ENCODE measurements at places on chromosomes 3 and 15. TPM values are rescaled to one million over a fixed set of nuclear protein-coding genes. Genes with fewer than 3 reads are reported as not detected.

- no peaks in the 10 kb centered on the region for H3K27me3 ChIP-seq
- DNase-seq = peak; percentile 23
- peak overlapping the region; percentile 68 for H3K4me3 ChIP-seq
- no peaks in the 10 kb centered on the region for H3K36me3 ChIP-seq
- peak overlapping the region; percentile 56 for H3K27ac ChIP-seq
Observed at GRCh38 chr3:54123003-54123775, 837 bp downstream of the CACNA2D3 start.

MINAR1 gene
- 1.0 TPM for total RNA-seq

DNA sequence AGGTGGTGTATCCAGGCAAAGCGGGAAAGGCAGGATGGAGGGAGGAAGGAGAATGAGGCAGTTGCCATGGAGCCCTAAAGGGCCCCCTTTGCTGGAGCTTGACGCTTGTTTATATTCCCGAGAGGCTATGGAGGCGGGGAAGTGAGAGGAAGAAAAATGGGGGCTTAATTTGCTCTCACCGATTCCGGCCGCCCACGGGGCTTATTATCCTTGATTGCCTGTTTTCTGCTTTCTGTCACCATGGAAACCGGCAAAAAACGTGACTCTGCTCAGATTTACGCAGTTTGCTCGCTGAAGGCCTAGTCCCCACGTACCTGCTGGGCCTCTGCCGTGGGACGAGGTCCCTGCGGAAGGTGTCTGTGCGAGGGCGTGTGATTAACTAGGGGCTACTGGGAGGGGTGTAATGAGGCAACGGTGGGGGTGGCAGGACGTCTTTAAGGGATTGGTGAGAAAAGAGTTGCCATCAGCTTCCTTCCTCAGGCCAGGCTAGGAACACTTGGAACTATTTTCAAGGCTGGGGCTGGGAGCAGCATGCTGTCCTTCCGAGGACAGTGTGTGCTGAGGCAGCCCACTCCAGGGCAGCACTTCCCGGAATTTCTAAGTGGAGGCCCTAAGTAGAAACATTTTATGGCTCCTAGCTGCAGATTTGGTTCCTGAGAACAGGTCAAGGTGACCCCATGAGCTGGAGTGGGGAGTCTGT is 110.8 kb upstream of the NDN start:
- peaks cover 8% of the 10 kb centered on the region for H3K4me1 ChIP-seq
- no peaks in the 10 kb centered on the region for H3K27me3 ChIP-seq
- peak; percentile 45 for DNase-seq
- H3K36me3 ChIP-seq = no peaks in the 10 kb centered on the region

CPNE4 gene
- total RNA-seq = 8.4 TPM

DNA sequence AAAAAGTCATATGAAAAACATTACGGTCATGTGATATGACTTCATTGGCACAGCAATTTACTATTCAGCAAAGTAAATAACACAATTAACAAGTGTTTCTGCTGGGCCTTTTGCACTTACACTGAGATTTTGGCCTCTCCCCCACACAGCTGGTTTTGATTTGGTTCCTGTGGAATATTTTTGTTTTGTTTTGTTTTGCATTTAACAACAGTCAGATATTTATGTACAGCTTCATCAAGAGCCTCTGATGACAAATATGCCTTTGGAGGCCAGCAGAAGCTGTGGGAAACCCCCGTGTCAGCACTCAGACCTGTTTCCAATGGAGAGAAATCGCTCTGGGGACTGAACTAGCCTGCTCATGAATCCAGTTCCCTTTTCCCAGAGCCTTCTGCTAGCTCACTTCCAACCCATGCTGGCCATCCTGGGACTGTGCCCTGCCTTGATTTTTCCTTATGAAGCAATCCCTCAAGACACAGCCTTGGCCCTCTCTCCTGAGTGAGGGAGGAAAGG is 161.9 kb downstream of the ATG7 start:
- H3K4me3 ChIP-seq = no peak overlapping the region
- no peaks in the 10 kb centered on the region for H3K36me3 ChIP-seq
- H3K27me3 ChIP-seq = no peaks in the 10 kb centered on the region

UPK1B gene
- 0.50 TPM for total RNA-seq

DNA sequence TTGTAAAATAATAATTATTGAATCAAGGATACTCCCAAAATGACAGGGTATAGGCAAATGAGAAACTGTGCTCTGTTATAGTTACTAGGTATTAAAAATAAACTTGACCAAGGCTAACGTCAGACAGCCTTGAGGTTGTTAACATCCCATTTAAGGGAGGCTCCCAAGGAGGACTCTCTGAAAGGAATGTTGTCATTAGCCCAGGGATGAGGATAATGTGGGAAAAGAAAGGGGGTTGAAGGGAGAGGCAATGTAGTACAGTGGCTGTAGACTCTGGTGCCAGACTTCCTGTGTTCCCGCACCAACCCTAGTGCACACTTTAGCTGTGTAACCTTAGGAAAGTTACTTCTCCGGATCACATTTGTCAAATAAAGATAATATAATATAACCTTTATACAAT is 47.0 kb upstream of the RARB start:
- H3K27me3 ChIP-seq = no peaks in the 10 kb centered on the region
- no peak overlapping the region for H3K27ac ChIP-seq

DNA sequence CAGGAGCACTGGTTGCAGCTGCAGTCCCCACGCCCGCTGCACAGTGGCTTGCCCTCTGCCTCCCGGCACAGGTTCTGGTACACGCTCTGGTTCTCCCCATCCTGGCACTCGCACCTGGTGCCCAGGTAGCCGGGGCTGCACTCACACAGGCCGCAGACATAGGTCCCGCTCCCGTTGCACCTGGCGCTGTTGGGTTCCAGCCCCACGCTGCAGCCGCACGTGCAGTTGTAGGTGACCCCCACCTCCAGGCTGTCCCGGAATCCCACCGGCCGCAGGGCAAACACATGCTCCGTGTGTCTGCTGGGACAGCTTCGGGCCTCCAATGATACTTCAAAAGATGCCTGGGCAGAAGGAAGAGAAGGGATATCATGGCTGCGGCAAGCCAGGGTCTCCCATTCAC is 66.2 kb downstream of the UMPS start:
- H3K4me1 ChIP-seq = peaks cover 20% of the 10 kb centered on the region
- H3K4me3 ChIP-seq = no peak overlapping the region
- DNase-seq = no peak
- no peaks in the 10 kb centered on the region for H3K36me3 ChIP-seq

DNA sequence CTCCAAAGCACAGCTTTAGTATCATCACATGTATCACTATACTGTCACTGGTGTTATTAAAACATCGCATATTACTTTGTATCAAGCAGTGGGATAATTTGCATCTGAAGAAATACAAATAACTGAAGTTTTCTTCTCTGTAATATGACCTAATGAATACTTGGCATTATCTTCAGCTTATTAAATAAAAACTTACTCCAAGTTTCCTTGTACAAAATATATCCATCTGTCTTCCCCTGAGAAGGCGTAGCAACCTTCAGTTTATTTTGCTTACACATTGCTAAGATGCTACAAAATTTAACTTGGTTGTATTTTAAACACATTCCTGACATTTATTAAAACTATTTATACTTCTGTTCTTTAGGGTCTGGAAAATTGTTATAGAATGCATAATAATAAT is 13.7 kb downstream of the FGF7 start:
- no peak overlapping the region for H3K27ac ChIP-seq
- no peaks in the 10 kb centered on the region for H3K4me1 ChIP-seq
- H3K4me3 ChIP-seq = no peak overlapping the region
- no peaks in the 10 kb centered on the region for H3K27me3 ChIP-seq

WDR76 gene
- 16.9 TPM for total RNA-seq

ISY1 gene
- 19.4 TPM for total RNA-seq

MIX23 gene
- 19.9 TPM for total RNA-seq
